ENCODE measurements at places on chromosomes 6 and 20.

- no peak for DNase-seq
Observed at GRCh38 chr20:36303020-36303595, 3.0 kb upstream of the DLGAP4 start.

DNA sequence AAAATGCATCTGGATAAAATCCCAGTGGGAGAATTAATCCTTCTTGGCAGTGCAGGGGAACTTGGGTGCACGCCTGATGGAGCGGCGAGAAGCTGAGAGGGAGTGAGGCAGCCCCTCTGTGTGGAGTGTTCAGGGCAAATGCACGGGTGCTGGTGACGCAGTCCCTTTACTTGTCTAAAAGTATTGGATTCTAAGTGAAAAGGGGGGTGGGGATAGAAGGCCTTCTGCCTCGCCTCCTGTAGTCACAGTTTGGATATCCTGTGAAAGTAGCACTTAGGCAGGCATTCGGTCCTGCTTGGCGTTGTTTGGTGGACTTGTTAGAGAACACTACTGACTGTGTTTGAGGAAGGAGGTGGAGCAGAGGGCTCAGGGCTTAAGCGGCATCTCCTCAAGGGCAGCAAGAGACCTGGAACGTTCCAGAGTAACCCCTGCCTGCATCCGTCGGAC lies 39.3 kb downstream of the PHACTR3 start:
- no peak for DNase-seq

DNA sequence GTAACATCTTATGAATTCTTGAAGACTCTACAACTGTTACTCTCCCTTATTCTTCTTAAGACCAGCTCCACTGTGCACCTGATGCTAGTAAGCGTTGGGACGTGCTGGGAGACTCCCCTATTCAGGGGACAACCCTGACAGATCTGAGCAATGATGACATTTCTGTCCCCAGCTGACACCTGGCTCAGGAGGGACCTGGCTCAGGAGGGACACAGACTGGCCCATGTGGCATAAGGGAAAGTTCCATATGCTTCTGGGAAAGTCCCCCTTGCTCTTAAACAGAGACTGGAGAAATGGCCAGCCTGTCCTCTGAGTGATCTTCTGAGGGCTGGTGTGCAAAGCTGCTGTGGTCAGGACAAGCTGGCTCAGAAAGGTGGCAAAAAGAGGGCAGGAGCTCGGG lies 10.0 kb upstream of the CD93 start:
- no peak for DNase-seq

DNA sequence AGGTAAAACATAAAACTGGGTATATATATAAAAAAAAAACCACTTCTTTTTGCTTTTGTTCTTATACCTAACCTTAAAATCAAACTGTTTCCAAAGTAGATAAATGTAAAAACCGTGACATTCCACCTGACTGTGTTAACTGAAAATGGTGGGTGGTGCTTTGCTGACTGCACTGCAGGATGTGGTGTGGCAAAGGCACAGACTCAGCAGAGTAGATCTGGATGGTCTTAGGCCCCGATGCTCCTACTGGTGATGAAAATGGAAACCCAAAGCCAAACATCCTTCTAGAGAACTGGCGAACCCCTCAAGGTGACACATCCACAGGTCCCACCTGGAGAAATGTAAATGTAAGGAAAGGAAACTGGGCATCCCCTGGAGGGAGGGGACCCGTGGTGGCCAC lies 8.9 kb downstream of the TGIF2 start:
- DNase-seq, result no peak

- no peak for DNase-seq
Observed at GRCh38 chr20:289693-290083, 862 bp downstream of the C20orf96 start.

- no peak for DNase-seq
Observed at GRCh38 chr6:8557014-8557748, 121.8 kb upstream of the SLC35B3 start.

DNA sequence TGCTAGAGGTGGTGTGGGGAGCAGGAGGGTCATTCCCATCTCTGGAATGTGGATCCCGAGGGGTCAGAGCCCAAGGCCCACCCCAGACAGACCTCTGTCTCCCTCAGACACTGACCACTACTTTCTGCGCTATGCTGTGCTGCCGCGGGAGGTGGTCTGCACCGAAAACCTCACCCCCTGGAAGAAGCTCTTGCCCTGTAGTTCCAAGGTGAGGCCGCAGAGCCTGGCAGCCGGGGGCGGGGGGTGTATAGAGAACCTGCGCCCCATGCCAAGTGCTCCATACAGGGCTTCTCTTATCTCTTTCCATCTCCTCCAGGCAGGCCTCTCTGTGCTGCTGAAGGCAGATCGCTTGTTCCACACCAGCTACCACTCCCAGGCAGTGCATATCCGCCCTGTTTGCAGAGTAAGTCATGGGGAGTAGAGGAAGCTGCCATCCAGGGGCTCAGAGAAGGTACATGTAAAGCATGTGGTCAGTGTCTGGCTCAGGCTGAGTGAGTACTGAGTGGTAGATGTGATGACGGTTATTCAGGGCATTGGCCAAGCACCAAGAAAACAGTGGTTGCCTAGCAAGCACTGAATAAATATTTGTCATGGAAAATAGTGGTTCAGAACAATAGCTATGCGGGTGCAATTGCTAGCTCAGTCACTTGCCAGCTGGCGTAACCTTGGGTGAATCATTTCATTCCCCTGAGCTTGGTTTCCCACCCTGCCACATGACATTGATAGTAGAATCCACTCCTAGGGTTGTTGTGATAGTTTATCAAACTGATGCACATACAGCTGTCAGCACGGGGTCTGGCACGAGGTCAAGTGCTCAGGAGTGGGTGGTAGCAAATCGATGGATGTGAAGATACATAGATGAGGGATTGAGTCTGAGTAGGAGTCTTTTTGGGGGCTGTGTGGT lies 3.5 kb downstream of the PIGT start:
- no peak for DNase-seq

GRCh38 chr20:12762725-12763124 lies 246.0 kb upstream of the SPTLC3 start:
- no peak for DNase-seq

Data from activated gamma-delta T cell (primary cell).